Motor neuron (in vitro differentiated cells): ENCODE measurements at places on chromosomes 11 and 22.

GRCh38 chr11:73625696-73626318 is 20.6 kb upstream of the PLEKHB1 start:
- ATAC-seq, result peak; percentile 95

DNA sequence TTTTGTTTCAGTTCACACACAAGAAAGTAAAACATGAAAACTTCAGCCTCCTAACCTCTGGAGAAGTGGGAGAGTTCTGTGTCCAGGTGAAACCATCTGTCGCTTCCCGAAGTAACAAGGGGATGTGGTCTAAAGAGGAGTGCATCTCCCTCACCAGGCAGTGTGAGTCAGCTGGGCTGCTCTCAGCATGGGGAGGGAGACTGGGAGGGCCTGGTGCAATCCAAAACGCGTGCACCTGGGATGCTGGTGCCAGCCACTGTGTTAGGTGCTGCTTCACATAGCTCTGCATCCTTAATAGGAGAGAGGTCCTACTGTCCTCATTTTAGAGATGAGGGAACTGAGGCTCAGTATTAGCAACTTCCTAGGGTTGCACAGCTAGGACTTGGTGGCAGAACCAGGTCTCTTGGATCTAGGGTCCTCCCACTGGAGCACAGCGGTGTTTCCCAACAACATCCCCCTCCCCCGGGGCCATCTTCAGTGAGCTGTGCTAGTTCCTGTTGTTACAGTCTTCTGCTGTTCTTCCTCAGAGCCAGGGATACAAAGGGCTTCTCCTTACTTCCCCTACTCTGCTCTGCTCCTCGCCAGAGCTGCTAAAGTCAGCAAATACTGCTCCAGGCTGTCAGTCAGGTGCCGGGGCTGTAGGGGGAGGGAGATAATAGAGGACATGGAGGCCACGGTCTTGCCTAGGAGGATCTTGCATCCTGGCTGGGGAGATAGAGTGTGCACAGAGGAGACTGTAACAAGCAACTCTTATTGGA is 8.0 kb downstream of the IL10RA start:
- no peak for ATAC-seq

DNA sequence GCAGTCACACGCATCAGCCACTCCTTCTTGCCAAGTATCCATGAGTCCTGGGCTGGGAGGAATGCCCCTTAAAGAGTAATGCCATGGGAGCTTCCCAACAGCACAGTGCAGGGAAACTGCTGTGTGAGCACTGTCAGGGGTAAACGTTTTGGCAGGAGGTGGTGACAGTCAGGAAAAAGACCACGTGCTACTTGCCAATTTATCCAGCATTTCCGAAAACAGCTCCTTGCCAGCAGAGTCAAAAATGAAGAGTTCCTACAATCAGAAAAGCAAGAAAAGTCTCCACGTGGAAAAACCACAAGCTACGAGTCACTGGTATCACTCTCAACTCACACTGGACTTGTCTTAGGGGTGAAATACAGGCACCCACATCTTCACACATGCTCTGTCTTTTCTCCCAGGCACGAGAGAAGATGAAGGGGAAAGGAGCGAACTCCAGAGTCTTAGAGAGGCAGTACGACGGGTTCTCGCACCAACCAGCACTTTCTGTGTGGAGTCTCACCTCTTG is 9.9 kb downstream of the IFT27 start:
- no peak for ATAC-seq

DNA sequence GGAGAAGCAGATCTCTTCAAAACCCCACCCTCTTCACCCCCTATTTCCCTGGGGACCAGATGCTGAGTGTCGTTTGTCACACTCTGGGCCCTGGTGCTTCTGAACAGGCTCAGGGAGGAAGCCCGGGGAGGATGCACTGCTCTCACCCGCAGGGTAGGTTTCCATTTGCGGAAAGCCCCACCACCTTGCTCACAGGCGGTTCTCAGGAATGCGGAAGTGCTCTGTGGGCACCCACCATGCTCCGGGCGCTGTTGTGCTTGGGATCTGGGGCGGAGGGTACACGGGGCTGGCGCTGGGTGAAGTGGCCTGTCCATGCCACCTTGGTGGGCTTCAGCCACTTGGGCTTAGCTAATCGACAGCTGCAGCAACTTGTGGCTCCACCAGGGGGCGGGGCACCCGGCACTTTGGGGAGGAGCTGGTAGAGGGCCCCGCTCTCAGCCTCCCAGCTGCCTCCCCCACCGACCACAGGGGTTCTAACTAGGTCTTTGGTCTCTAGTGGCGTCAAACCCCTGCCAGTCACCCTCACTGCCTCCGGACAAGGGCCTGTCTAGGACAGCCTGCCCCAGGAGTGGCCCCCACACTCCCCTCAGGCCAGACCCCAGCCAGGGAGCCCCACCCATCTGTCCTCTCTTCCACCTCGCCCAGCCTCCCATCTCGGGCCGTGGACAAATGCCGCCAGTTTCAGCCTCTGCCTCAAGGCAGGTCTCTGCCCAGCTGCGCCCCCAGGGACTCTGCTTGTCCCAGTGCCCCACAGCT is 7.4 kb downstream of the NDUFV1 start:
- ATAC-seq, result peak; percentile 62

DNA sequence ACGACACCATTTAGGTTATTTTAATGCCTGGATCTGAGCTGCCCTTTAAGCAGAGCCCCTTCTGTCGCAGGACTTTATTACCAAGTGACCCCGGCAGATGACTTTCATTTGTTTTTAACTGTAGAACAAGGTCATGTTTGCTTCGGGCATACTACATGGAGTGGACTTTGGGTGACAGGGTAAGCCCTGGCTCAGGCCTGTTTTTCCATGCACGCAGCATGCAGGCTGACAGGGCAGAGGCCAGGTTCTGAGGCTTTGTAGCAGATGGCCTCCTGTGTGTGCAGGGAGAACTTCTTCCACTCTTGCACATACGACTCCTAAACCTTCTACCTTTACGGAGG is 50.5 kb downstream of the SNX19 start:
- no peak for ATAC-seq

DNA sequence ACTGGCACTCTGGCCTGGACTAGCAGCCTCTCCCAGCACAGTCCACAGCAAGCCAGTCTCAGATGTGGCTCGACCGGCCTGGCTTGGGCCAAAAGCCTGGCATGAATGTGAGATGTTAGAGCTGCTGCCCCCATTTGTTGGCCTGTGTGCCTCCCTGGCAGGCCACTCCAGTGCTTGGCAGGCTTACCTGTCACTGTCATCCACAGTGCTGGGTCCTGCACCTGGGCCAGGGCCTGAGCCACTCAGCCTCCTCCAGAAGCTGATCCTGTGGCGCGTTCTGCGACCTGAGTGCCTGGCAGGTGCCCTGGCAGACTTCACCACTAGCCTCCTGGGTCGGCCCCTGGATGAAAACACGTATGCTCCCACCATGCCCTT is 36.1 kb downstream of the RRP8 start:
- no peak for ATAC-seq

GRCh38 chr11:7019500-7020182 is 505 bp downstream of the ZNF214 start:
- ATAC-seq, result peak; percentile 67

GRCh38 chr22:25563761-25564319 is 635 bp upstream of the GRK3 start:
- ATAC-seq, result peak; percentile 32

- peak; percentile 57 for ATAC-seq
Measured at GRCh38 chr11:68373815-68374501, 61.6 kb downstream of the LRP5 start.

- no peak for ATAC-seq
Measured at GRCh38 chr11:128196235-128196634, 391.1 kb downstream of the ETS1 start.

DNA sequence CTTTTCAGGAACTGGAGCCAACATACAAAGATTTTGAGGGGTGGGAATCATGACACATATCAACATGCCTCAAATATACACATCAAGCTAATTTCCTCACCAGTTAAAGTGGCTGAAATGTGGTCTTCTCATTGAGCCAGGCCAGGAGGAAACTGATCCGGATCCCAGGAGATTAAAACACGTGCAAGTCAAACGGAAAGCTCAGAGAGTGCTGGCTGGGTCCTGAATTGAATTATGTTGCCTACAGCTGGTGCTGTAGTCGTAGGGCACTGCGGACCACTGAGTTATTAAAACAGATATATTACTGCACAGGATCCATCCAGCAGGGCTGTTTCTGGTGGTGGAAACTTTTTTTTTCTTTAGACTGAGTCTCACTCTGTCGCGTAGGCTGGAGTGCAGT is 14.1 kb upstream of the WNT7B start:
- ATAC-seq, result no peak

GRCh38 chr11:109388982-109389381 is 33.0 kb upstream of the C11orf87 start:
- no peak for ATAC-seq

DNA sequence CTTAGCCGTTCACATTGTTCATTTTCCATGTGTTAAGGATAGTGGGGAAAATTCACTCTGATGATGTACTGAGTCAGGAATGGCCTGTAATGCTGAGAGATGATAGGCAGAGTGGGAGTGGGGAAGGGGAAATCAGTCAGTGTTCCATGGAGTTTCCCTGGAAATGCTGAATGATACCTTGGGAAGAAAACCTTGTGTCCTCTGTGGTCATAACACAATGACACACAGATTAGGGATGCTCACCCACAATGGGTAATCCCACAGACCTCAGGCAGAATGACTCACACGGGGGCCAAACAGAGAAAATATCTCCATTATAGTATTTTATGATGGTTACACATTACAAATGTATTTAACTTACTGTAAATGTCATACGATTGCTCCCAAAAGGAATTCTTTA is 118.0 kb downstream of the SNX19 start:
- ATAC-seq, result peak; percentile 60

- peak; percentile 85 for ATAC-seq
Measured at GRCh38 chr11:110092515-110093406, at the start of gene ZC3H12C. Gene ZC3H12C, plus strand, starts transcription at chr11:110093392. Its CDS starts 20 bp downstream, at chr11:110093412.

DNA sequence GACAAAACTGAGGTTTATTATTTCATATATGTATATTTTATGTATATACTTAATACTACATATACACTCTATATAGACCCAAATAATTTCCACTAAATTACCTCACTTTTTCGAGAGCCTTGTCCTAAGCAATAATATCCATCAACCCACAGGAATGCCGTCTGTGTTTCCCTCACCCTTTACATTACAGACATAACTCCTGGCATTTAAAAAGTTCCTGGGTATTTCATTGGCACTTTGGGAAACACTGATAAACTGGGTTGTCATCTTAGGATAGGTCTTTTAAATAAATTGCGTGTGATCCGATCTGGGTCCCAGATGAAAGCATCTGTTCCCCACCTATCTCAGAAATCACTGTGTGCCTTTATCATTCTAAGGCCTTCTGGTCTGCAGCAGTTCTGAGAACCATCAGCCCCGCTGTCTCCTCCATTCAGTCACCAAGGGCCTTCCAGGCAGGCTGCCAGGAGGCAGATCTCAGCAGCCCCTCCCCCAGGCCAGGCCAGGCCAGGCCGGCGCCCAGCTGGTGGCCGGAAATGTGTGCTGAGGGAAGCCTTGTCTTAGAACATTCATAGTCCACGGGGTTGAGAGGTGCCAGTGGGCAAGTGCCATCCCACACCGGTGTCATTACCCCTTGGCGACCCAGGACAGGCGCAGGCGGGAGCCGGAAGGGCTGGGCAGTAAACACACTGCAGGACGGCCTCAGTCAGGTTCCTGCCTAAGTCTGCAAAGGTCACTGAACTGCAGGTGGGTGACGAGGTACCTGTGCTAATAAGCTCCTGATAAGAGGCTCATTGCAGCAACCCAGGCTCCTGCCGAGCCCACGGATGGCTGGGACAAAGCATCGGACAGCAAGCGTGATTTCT is 3.3 kb downstream of the FGF19 start:
- ATAC-seq, result peak; percentile 91

DNA sequence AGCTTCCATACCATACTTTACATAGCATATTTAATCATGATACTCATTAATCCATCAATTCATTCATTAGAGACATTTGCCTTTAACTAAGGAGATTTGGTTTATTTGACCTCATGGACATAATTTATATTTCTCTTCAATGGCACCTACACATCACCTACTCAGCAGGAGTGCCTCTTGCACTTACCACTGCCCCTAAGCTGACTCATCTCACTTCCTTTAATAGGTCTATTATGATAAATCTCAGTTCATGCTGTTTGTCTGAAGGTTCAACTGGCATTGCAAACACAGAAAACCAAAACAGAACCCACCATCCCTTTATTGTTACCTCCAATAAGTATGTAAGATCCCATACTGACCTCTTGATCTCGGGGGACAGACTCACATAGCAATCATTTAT is 186.7 kb downstream of the LUZP2 start:
- ATAC-seq, result no peak

DNA sequence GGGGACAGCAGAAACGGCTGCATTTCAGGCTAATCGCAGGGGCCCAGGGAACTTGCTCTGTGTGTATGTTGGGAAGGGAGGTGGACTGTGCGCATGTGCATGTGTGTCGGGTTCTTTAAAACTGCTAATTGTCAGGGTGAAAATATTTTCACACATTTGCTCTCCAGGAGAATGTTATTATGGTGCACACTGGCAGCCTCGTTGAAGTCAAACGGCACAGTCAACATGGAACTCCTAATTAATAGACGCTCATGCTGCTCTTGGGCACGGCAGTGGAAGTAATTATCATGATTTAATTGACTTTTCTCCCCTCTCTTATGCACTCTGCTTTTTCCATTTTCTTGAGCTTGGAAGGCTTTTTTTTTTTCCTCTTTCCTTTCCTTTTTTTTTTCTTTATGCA is 92.6 kb downstream of the TSPAN18 start:
- ATAC-seq, result no peak

DNA sequence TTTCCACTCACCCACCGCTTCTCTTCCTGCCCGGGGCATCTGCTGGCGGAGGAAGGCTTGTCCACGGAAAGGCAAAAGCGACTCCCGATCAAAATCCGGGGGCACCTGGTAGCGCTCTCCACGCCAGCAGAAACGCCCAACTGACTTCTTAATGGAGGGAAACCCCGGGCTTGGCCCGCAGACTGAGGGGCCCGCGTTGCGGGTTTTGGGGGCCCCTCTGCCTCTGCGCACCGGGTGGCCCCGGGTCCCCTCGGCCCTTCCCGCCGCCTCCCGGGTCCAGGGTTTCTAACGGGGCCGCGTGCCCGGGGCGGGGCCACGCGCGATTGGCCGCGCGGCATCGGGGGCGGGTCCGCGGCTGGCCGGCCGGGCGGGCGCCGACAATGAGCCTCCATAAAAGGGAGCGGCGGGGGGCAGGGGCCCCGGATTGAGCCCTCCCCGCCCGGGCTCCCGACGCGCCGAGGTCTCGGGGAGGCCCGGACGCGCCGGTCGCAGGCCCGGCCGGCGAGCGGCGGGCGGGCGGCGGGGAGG is at the start of gene SPINDOC:
SPINDOC (plus strand) TSS at position 422 of the 528 bp plus-strand sequence. CDS start 231 bp downstream, outside the sequence.
- ATAC-seq, result peak; percentile 87

- ATAC-seq, result no peak
Measured at GRCh38 chr22:49963647-49964026, 3.1 kb downstream of the PIM3 start.

GRCh38 chr22:28939394-28939793 is 56.0 kb downstream of the ZNRF3 start:
- ATAC-seq, result no peak

GRCh38 chr11:559712-560304 is 730 bp downstream of the LMNTD2 start:
- no peak for ATAC-seq

- ATAC-seq, result no peak
Measured at GRCh38 chr11:2091786-2092463, 47.3 kb downstream of the IGF2 start.

DNA sequence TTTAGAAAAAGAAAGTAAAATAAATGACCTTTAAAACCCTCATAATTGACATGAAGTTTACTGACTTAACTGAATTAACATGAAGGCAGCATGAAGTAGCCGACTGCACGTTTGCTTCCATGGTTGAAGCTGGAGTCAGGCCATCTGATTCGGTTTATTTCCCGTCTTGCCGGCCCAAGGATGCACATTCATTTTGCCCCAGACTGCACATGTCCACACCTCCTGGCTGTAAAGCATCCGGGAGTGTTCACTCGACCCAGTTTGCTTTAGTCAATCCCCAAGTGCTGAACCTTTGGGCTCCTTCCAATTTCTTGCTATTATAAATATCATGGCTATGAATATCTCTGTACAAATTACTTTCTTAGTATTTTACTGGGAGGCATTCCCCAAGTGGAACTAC is 17.7 kb upstream of the TUB start:
- no peak for ATAC-seq
